NCI-H1694 treated with DMSO at 0.1 percent for 48 hours (cell line): ENCODE measurements at places on chromosomes 6 and 20.

- no peak for DNase-seq
Measured at GRCh38 chr20:45254383-45255262, at the start of gene SLPI. SLPI (minus strand) TSS chr20:45254564; CDS start chr20:45254543, 21 bp downstream.

GRCh38 chr6:73766040-73766439, 70.0 kb downstream of the CD109 start:
- no peak for DNase-seq

GRCh38 chr20:58695895-58696375, 3.3 kb downstream of the NPEPL1 start:
- DNase-seq: no peak

GRCh38 chr6:429515-430121, 38.1 kb downstream of the IRF4 start:
- DNase-seq: no peak

GRCh38 chr6:15804164-15805154, 141.6 kb upstream of the DTNBP1 start:
- no peak for DNase-seq
